Omental fat pad (tissue), 4 donors: ENCODE measurements at places on chromosomes 2 and 18.

DNA sequence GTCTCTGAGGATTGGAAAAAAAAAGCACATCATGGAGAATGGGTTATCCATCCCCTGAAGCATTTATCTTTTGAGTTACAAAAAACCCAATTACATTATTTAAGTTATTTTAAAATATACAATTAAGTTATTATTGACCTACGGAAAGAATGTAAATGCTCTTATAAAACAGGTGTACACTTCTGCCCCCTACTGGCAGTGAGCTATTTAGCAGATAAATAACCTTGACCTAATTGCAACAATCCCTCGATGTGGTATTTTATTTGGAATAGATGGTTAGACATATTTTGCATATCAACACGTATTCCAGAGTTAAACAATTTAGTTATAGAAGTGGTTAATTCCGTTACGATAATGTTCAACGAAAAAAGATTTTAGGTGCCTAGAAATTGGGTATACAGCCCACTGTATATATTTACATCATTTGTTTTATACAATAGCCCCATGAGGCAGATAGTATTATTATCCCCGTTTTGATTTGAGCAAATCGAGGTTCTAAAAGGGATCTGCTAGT is 9.1 kb upstream of the DAW1 start:
- no peak for DNase-seq

DNA sequence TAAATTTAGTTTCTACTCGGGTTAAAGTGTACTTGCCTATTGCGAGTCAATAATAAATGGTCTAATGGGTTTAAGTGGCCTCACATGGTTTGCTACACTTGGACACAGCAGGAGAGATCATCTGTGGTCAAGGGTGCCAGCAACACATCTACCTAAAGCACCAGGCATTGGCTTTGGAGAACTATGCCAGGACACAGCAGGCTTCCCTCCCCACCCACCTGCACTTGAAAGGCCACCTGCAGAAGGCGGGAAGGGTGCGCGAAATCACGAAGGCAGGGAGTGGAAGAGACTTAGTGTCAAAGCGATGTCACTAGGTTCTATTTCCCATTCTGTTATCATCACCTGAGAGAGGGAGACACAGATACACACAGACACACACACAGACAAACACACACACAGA is 44.5 kb downstream of the MYT1L start:
- DNase-seq, result no peak

DNA sequence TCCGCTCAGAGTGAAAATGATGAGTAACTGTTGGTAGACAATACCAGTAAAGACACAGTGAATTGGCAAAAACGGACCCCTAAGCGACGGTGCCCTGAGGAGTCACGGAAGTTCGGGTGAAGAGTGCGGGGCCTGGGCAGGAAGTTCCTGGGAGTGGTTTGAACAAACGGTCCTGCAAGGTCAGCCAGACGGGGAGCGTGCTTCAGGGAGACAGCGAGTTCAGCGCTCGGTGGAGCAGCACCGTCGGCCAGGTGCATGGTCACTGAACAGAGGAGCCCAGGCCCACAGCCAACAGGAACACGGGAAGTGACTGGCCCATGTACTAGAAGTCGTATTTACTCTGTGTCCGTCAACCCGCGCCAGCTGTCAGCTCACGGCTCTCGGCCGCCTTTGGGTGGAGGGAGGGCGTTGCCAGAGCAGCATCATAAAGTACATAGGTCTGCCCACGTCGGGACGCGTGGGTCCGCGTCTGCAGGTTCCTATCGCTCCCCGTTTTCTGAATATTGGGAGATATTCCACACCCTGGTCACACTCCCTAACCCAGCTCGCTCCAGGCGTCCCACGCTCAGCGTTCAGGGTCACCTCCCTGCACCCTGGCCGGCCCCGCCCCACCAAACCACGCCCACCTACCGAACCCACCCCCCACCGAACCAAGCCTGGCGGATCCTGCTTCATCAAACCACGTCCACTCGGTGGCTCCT is 75.6 kb upstream of the UXS1 start:
- no peak for DNase-seq

DNA sequence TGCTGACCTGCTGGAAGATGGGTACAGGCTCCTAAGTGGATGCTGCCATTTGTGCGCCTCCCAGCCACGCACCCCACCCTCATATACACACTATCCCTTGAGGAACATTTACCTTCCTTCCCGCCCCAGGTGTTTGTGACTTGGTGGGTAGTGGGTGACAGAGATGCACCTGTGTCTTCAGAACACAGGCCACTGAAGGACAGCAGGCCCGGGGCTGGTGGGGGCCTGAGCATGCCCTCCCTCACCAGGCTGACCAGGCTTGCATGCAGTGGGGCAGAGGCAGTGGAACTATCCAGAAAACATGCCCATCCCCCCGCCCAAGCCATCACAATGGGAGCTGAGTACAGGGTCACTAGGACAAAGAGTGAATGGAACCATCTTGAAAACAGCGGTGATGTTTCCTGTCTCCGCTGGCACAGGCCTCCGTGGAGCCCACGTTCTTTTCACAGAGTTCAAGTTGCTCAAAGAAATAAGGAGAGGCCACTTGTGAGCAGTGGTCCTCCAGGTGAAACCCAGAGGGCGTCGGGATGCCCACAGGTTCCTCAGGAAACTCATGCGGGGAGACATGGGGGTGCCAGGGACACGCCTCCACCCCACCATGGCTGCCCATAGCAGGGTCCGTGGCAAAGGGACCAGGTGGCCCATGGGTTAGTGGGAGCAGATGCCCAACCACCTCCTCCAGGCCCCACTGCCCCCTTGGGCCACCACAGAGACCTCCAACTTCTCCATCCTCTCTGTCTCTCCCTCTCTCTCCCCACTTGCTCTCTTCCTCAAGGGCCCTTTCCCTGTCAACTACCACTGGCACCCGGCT is 90.9 kb downstream of the MALT1 start:
- no peak for DNase-seq
